ENCODE measurements at places on chromosomes 1 and 21. TPM values are rescaled to one million over a fixed set of nuclear protein-coding genes. Genes with fewer than 3 reads are reported as not detected.

DNA sequence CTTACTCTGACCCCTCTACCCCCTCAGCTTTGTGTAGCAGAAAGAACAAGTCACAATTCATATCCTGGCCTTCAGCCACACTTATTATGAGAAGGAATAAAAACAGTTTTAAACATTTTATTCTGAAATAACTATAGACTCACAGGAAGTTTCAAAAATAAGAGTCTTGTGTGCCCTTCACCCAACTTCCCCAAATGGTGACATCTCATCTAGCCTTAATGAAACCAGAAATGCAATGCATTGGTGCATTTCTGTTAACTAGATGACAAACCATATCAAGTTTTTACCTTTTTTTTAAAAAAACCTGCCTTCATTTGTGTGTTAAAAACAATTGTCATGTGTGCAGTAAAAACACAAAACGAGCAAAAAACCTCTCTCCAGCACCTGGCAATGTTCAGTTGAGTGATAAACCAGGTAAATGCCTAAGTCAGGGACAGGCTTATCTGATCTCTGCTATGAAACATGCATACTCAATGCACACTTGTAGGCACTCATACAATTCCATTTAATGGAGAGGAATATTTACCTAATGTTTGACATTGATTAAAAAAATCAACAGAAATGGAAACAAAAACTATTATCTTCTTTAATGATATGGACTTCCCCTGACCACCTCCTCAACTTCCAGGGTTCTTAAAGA lies 51.5 kb downstream of the SH3BGR start:
- no peak overlapping the region for H3K4me3 ChIP-seq
- no peaks in the 10 kb centered on the region for H3K4me1 ChIP-seq
- H3K27me3 ChIP-seq: no peaks in the 10 kb centered on the region
- no peak for DNase-seq
- no peaks in the 10 kb centered on the region for H3K36me3 ChIP-seq

DNA sequence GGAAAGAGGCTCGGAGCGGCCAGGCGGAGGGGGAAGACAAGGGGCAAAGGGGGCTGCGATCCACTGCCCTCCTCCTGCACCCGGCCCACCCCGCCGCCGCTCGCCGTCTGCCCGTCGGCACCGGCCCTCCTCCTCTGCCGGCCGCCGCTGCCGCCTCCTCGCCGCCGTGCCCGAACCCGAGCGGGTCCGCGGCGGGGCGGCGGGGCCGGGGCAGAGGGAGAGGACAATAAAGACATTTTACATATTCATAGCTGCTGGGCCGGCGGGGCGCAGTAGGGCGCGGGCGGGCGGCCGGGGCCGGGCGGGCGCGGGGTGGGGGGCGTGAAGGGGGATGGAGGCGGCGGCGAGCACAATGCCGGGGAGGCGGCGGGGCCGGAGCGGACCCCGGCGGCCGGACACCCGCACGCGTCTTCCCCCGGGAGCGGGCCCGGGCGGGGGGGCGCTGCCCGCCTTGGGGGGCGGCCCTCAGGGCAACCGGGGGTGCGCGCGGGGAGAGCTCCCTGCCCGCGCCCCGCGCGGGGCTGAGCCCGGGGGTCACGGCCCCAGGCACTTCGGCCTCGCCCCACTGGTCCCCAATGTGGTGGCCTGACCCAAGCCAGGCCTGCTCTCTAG lies 546 bp downstream of the POU2F1 start:
- peak overlapping the region; percentile 96 for H3K27ac ChIP-seq
- DNase-seq: peak; percentile 27

- no peak overlapping the region for H3K27ac ChIP-seq
- no peak for DNase-seq
- no peak overlapping the region for H3K4me3 ChIP-seq
These were observed 31.3 kb downstream of the NSL1 start for GRCh38 chr1:212760126-212760823.

DNA sequence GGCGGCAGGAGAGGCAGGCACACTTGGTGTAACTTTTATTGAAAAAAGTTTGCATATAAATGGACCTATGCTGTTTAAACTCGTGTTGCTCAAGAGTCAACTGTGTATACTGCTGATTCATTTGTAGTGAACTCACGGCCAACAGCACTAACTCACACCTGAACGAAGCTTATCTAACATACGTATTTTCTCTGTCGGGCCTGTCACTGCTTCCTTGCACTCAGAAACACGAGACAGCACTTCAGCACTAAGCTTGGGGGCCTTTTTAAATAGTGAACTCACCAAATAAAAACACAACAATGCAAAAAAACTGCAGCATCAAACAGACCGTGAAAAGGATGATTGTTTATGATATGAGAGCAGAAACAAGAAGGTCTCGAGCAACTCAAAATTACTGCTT lies 58.9 kb upstream of the NEK2 start:
- H3K27me3 ChIP-seq: no peaks in the 10 kb centered on the region
- peaks cover 4% of the 10 kb centered on the region for H3K4me1 ChIP-seq
- H3K4me3 ChIP-seq: no peak overlapping the region
- no peaks in the 10 kb centered on the region for H3K36me3 ChIP-seq

- H3K27ac ChIP-seq: peak overlapping the region; percentile 95
- no peaks in the 10 kb centered on the region for H3K27me3 ChIP-seq
- peak overlapping the region; percentile 72 for H3K4me3 ChIP-seq
- no peaks in the 10 kb centered on the region for H3K36me3 ChIP-seq
- no peak for DNase-seq
These were observed 940 bp upstream of the ATAD3A start for GRCh38 chr1:1510912-1511532.

- H3K27me3 ChIP-seq: no peaks in the 10 kb centered on the region
- DNase-seq: no peak
- no peaks in the 10 kb centered on the region for H3K36me3 ChIP-seq
- no peaks in the 10 kb centered on the region for H3K4me1 ChIP-seq
These were observed 96.5 kb downstream of the GREM2 start for GRCh38 chr1:240515505-240515904.

DNA sequence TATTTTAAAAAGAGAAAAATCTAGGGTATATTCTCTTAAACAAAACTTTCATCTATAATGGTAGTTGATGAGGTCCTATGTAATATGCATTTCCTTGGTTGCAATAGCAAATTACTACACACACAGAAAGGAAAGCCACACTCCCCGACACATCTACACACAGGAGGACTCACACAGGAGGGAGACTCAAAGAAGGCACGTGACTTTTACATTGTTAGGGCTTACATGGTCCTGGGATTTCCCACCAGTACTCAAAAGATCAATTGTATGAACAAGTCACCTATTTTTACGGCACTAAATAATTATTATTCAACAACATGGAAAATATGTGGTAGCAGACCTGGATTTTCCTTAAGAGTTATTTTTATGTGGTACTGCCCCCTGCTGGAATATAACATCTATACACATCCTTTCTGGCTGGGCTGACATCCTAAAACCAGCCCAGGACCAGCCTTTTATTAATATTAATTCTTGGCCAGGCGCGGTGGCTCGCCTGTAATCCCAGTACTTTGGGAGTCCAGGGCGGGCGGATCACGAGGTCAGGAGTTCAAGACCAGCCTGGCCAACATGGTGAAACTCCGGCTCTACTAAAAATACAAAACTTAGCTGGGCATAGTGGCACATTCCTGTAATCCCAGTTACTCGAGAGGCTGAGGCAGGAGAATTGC lies 33.9 kb upstream of the LGALS8 start:
- no peak overlapping the region for H3K27ac ChIP-seq
- no peaks in the 10 kb centered on the region for H3K27me3 ChIP-seq
- H3K4me3 ChIP-seq: no peak overlapping the region
- H3K36me3 ChIP-seq: no peaks in the 10 kb centered on the region
- DNase-seq: peak; percentile 31
- no peaks in the 10 kb centered on the region for H3K4me1 ChIP-seq

DNA sequence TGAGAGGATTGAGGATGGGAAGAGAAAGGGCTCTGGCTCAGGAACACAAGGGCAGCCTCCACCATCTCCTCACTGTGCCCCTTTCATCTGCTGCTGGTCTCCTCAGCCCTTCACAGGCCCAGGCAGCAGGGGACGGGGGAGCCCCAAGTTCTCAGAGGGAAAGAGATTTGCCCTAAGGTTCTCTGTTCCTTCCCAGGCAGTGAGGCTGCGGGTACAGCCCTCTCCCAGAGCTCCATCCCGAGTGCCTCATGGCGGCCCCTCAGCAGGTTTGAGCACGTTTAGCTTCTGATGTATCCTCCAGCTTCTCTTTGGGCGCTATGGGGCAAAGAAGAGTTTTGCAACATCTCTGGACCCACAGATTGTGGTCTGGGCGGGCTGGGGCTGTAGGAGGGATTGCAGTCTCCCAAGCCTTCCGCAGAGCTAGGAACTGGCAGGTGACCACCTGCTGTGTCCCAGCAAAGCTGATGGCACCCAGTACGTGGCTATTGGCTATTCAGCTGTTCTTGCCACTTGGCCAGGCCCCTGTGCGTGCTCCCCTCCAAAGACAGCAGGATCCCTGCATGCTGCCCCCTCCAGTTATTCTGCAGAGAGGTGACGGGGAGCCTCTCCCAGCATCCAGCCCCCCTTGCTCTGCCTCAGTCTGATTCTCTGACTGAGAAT lies 10.1 kb downstream of the DISP3 start:
- no peak for DNase-seq
- peaks cover 88% of the 10 kb centered on the region for H3K27me3 ChIP-seq
- no peaks in the 10 kb centered on the region for H3K4me1 ChIP-seq

DNA sequence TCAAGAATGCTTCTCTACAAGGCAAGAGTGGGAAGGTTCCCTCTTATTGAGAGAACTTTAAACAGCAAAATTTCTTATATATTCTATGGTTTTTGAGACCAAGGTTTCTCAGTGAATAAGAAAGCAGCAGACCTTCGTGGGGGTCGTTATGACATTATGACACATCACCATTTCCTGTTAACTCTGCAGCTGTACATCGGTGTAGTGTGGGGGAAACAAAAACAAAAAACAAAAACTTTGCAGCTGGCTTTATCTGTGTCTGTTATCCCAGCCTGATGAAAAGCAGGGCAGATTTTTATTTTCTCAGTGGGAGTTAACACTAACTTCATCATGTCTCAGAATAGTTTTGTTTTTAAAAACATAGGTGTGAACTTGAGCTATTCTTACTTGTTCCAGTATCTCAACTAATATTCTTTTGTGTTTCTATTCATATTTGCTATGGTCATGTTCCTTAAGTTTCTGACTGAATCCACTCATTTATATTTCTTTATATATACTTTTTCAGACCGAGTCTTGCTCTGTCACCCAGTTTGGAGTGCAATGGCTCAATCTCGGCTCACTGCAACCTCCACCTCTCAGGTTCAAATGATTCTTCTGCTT lies 2.1 kb downstream of the SDE2 start:
- H3K4me3 ChIP-seq: no peak overlapping the region
- DNase-seq: peak; percentile 22
- H3K27ac ChIP-seq: no peak overlapping the region
- H3K27me3 ChIP-seq: no peaks in the 10 kb centered on the region
- H3K36me3 ChIP-seq: peaks cover 32% of the 10 kb centered on the region

GRCh38 chr1:216183454-216183853 lies 239.8 kb downstream of the USH2A start:
- no peaks in the 10 kb centered on the region for H3K27me3 ChIP-seq
- H3K27ac ChIP-seq: no peak overlapping the region
- no peak for DNase-seq
- no peaks in the 10 kb centered on the region for H3K36me3 ChIP-seq
- H3K4me3 ChIP-seq: no peak overlapping the region
- no peaks in the 10 kb centered on the region for H3K4me1 ChIP-seq

DNA sequence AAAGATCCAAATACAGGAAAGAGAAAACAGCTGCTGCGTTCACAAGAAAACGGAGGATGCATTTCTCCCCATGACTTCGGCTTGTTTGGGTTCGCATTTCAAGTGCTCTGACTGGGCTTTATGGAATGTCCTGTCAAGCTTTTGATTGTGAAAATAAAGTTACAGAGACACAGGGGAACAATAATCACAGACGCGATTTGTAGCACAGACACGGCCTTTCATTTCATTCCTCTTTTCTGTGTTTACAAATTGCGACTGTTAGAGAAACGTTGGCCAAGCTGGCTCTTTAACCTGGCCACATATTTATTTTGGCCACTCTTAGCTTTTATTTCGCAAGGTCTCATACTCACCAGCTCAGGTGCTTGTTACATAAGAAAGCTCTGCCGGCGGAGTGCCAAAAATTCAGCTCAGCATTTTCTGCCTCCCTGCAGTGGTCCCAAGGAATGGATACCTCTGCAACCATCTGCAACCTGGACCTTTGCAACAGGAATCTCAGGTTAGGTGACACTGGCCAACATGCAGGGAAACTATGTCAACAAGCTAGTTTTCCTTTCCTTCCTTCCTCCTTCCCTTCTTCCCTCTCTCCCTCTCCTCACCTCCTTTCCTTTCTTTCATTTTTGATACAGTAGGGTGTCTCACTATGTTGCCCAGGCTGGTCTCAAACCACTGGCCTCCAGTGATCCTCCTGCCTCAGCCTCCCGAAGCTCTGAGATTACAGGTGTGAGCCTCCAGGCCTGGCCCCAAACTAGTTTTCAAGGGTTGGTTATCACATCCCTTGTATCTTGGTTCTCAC lies 58.2 kb upstream of the SLC45A1 start:
- H3K36me3 ChIP-seq: no peaks in the 10 kb centered on the region
- peak; percentile 62 for DNase-seq
- no peak overlapping the region for H3K4me3 ChIP-seq
- no peaks in the 10 kb centered on the region for H3K27me3 ChIP-seq
- peaks cover 30% of the 10 kb centered on the region for H3K4me1 ChIP-seq
- peak overlapping the region; percentile 87 for H3K27ac ChIP-seq

Gene NECTIN4
- total RNA-seq: 2.0 TPM

Gene SPRR2A
- not detected for total RNA-seq

Gene OPTC
- not detected for total RNA-seq

Gene RIPK4
- 33.8 TPM for total RNA-seq

Gene TACSTD2
- 41.1 TPM for total RNA-seq
